HTR-8/SVneo (cell line): ENCODE measurements at places on chromosomes 1 and 21.

- no peak for DNase-seq
Measured at GRCh38 chr1:94540440-94541245, 916 bp downstream of the F3 start.

GRCh38 chr1:214463596-214463995, 87.8 kb downstream of the PTPN14 start:
- no peak for DNase-seq

- DNase-seq, result no peak
Measured at GRCh38 chr1:214028095-214028494, 40.3 kb downstream of the PROX1 start.

GRCh38 chr1:71046891-71047634, 553 bp downstream of the PTGER3 start:
- DNase-seq, result no peak

DNA sequence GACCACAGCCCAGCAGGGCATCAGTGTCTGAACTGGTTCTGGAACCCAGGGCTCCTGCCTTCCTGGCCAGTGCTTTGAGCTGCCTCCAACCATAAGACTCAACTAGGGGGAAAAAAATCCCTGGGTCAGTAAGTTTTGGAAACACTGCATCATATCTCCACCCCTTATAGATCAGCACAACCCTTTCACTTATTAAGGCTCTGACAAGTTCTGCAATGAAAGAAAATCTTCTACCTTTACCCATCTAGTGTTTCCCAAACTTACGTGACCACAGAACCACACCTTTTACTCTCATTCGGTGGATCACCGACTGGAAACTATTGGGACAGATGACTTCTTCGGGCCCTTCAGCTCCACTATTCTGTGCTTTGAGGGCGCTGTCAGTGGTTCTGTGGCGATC, 78.4 kb upstream of the TMEM51 start:
- no peak for DNase-seq

DNA sequence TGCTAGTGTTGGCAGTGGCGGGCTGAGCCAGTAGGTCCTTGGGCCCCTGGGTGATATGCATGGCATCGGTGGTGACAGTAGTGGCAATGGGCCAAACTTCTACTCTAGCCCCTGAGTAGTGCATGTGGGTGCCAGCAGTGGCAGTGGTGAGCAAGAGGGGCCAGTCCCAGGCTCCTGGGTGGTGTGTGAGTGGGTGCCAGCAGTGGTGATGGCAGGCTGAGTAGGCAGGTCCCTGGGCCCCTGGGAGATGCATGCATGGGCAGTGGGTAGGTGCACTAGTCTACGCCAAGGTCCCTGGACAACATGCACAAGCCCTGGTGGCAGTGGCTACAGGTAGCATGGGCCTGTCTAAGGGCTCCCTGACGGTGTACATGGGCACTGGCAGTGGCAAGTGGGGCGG, 24.6 kb upstream of the TTC22 start:
- no peak for DNase-seq

DNA sequence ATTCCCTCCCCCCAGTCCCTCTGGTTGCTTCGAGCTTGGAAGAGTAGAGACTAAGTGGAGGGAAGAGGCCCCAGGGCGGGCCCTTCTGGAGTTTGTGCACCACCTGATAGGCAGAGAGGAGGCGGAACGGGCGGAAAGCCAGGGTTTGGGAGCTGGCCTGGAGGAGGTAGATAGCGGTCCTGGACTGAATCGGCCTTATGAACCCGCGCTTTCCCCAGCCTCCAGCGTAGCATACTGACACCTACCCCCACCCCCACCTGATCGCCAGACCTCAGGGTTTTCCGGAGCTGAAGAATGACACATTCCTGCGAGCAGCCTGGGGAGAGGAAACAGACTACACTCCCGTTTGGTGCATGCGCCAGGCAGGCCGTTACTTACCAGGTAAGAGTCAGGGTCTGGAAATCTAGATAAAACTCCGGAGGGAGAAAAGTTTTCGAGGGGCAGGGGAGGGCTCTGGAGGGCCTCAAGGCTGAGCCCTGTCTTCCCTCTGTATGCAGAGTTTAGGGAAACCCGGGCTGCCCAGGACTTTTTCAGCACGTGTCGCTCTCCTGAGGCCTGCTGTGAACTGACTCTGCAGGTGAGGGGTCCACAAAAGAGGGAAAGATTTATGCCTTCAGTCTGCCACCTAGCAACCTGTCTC, 705 bp downstream of the UROD start:
- peak; percentile 37 for DNase-seq

DNA sequence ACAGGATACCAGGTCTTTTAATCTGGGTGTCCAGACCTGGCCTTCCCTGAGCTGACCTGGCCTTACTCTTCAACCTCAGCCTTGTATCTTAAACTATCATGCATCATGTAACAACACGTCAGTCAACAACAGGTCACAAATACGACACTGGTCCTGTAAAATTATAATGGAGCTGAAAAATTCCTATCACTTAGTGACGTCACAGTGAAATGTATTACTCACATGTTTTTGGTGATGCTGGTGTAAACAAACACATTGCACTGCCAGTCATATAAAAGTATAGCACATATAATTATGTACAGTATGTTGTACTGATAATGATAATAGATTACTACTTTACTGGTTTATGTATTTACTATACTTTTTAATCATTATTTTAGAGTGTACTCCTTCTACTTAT, 31.5 kb downstream of the ESRRG start:
- DNase-seq, result no peak

- no peak for DNase-seq
Measured at GRCh38 chr1:44587796-44588460, 86.4 kb downstream of the TMEM53 start.

DNA sequence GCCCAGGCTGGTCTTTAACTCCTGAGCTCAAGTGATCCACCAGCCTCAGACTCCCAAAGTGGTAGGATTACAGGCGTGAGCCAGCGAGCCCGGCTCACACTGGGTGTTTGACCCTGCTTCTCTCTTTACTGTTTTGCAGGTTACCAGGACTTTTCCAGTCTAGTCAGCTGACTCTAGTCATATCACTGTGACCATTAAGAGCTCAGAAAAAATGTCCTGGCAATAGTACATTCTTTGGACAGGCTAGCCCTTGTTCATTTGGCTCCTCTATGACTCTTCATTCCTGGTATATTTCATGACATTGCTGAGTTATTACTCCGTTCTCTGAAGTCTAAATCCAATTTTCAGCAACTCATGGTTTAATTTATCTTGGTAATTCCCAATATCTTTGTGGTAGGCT, 8.0 kb upstream of the CA6 start:
- no peak for DNase-seq
